ENCODE measurements at places on chromosomes 11 and 22.

GRCh38 chr11:88348870-88349269 lies 11.3 kb upstream of the CTSC start:
- no peak for DNase-seq

DNA sequence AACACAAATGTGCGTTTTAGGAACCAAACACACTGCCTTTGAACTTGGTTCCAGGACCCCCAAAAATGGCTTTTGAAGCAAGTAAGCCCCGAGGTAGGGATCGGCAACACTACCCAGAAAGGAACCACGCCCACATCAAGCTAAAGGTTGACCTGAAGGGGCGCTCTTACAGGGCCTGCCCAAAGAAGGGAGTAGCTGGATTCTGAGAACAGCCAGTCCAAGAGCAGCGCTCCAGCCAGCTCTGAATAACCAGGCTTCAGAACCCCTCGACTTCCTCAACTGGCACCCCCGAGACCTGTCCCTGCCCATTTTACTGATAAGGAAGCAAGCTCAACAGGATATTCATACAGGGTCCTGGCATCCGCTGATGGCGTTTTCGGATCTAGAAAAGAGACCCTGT lies 18.9 kb upstream of the MOB2 start:
- DNase-seq: no peak

- peak; percentile 87 for DNase-seq
Measured at GRCh38 chr11:58963551-58964104, 24.3 kb downstream of the GLYATL1 start.

DNA sequence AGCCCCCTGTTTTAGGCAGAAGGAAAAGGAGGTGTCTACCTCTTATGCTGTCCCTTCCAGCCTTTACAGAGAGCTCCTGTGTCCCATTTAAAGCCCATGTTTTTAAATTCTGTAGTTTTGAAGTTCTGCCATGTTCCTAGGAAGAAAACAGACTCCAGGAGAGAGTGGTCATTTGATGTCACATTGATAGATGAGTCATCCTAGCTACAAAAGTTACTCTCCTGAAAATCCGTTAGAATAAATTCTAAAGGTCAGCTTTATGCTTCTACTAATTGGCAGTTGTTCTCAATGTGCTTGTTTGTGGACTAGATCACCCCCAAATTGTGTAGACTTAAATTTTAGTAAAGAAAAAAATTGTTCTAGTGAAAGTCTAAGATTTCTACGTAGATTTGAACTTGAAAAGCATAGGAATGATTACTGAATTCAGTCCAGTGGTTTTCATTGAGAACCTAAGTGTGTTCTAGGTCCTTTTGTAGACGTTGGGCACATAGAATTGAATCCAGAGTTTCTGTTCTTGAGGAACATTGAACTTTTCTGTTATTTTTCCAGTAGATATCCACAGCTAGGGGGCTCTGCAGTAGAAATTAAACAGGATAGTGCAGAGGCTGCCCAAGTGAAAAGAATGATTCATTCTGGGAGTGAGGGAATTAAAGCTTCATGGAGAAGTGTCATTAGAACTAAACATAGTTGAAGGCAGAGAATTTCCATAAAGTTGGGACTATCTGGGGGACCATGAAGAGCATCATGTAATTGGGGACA lies 140.6 kb upstream of the RASSF10 start:
- peak; percentile 39 for DNase-seq

GRCh38 chr11:65575568-65576231 lies at the start of gene EHBP1L1:
Gene EHBP1L1 (plus strand): TSS chr11:65576053. CDS start chr11:65576303, 250 bp downstream.
- peak; percentile 64 for DNase-seq

DNA sequence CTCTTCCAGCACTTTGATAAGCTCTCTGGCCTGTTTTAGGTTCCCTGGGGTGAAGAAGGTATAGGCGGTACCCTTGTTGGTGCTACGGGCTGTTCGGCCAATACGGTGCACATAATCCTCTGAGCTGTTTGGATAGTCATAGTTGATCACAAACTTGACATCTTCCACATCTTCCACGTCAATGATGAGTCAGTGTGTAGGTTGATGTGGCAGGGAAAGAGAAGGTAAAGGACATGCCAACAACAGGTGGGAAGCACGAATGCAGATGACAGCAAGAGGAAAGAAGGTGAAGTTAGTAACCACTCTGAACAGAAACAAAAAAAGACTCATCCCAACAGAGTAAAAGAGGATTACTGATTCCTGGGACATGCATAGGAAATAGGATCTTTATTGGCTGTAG lies 18.2 kb downstream of the DDX17 start:
- no peak for DNase-seq

DNA sequence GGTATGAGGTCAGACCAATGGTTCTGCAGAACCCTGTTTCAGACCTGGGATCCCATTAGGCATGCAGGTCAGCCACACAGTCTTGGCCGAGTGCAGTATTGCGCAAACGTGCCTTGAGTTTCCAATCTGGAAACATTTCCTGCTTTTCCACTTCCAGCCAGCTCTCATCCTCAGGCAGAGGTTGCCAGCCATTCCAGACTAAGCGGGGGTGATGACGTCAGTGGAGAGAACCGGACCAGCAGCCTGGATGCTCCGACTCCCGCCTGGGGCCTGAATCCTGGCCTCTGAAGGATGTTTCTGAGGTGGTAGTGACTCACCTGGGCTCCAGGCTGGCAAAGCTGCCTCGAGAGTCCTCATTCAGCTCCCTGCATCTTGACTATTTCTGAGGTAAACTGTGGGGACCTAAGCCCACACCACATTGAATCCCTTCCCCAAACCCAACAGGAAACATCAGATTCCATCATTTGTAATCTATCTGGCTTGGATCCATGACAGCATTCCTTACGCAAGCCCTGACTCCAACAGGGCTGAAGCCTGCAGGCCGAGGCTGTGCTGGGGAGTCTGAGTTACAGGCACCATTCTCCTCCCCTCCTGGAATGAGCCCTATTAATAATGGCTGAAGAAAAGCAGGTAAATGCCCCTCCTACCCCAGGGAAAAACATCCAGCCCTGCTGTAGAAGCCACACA lies 83.0 kb downstream of the ABTB2 start:
- peak; percentile 98 for DNase-seq

DNA sequence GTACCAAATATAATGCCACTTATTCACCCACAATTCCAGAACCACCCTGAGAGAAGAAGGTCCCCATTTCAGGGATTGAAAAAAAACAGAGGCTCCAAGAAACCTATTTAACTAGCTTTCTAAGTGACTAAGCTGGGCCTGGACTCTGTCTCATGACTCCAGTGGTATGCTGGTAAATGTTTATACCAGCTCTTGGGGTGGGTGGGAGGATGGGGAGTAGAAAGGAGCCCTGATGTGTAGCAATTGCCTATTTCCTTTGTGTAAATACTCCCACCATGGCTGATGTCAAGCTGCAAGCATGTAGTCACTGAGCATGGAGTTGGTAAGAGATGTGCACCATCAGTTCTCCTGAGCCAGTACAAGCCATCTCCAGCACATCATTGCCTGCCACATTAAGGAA lies 2.8 kb downstream of the PRG3 start:
- DNase-seq: peak; percentile 57

DNA sequence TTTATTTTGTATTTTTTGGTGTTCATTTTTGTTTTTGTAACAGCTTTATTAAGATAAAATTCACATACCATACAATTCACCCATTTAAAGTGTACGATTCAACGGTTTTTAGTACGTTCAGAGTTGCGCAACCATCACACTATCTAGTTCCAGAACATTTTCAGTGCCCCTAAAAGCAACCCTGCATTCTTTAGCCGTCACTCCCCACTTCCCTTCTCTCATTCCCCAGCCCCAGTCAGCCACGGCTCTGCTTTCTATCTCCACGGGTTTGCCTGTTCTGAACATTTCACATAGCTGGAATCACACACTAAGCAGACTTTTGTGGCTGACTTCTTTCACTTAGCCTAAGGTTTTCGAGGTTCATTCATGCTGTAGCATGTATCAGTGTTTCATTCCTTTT lies 9.6 kb upstream of the KCNQ1OT1 start:
- DNase-seq: no peak

DNA sequence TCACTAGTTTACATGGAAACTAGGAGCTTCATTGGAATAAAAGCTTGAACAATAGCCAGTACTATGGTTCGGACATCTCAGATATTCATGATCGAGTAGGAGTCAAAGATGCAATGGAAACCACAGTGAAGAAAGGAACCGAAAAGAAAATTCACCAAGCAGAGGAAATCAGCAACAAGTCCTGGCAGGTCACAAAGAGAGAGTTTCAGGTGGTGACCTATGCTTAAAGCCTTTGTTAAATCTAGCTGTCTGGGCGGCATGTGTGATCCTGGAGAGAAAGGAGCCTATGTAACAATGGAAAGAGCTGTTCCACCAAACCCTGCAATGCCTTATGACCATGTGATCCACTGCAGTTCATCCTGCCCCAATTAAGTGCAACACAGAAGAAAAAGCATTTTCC lies 68.9 kb upstream of the POU2AF2 start:
- DNase-seq: no peak

DNA sequence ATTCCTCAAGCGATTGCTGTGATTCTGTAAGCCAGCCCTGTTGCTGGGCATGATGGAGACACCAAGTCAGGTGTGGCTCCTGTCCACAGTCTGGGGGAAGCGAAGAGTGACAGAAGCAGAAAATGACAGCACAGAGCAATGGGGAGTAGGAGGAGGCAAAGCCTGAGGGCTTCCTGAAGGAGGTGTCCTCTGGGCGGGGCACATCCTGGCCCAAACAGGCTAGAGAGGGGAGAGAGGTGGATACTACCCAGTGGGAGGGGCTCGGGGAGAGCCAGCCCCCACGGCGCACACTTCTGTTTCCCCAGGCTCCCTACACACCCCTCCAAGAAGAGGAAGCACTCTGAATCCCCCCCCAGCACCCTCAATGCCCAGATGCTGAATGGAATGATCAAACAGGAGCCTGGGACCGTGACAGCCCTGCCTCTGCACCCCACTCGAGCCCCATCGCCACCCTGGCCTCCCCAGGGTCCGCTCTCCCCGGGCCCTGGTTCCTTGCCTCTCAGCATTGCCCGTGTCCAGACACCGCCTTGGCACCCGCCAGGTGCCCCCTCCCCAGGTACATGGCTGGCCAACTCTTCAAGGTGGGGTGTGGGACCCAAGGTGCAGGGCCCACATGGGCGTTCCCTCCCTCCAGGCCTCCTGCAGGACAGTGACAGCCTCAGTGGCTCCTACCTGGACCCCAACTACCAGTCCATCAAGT lies 18.9 kb downstream of the MYRF start:
- DNase-seq: no peak

All from kidney tubule cell (primary cell).